Coronary artery (tissue), 2 donors: ENCODE measurements at places on chromosomes 12 and 14.

DNA sequence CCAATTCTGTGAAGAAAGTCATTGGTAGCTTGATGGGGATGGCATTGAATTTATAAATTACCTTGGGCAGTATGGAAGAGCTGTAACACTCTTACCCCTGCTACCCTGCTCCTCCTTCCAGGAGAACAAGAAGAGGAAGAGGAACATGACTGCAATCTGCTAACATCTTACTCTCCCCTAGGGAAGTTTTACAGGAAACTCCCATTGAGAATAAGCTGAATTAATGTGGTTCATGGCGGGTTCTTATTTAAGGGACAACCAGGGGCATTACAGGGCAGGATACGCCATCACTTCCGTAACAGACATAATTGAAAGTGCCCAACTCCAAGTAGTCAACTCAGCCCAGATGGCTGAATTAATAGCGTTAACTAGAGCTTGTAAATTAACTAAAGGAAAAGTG is 9.4 kb upstream of the PSMC1 start:
- DNase-seq: no peak

DNA sequence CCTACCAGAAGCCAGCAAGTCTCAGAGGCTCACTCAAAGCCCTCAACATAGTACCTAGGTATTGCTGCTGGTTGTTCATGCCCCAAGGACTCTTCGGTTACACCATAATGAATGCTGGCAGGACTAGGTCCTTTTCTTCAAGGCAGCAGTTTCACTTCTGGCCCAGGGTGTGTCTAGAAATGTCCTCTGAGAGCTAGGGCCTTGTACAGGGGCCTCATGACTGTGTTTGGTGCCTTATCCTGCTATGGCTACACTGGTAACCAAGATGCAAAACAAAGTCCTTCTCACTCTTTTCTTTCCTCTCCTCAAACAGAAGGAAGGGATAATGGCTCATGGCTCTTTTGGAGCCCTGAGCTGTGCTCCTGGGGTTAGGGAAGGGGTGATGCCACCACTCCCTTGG is 15.2 kb upstream of the PTPRO start:
- no peak for DNase-seq

DNA sequence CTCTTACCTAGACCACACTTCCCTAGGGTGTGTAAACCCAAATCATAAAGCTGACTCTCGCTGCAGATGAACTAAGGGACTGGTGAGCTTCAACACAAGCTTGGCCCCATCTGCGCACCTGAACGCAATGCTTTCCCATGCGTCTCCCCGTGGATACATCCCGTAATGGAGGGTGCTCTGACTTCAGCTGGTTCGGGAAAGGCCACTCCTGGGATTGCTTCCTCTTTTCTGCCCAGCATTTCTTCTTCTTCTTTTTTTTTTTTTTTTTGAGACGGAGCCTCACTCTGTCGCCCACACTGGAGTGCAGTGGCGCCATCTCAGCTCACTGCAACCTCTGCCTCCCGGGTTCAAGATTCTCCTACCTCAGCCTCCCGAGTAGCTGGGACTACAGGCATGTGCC is 27.7 kb upstream of the ETFBKMT start:
- DNase-seq: no peak

- DNase-seq: no peak
These were observed 114.4 kb upstream of the NTF3 start for GRCh38 chr12:5317556-5317955.

- DNase-seq: no peak
These were observed 124.5 kb downstream of the KSR2 start for GRCh38 chr12:117844114-117844830.

DNA sequence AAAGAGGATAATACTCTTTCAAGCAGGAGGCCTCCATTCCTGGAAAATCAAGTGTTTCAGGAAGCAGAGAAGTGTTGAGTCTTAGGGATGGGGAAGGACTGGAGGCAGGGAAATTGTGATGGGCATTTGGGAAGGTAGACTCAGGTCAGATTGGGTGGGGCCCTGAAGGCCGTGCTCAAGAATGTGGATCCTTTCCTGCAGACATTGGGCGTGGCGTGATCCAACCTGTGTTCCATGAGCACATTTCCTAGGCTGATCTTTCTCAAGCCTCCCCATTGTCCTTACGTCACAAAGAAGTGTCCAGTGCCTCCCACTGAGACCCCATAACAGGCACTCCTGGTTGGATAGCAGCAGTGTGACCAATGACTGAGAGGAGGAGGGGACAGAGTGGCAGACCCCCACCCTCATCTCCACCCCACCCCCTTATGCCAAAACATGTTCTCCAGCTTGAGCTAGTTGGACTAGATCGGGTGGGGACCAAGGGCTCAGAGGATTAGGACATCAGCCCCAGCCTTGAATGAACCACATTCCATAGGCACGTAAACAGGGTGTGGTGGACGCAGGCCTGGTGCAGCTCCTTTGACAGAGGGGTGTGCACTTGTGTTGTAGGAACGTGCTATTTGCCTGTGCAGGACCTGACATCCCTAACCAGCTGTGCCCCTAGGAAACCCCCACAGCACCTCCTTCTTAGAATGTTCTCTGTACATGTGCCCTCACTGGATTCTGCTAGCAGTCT is 76.8 kb downstream of the TTC9 start:
- DNase-seq: no peak

- DNase-seq: no peak
These were observed 2.3 kb downstream of the CDKN1B start for GRCh38 chr12:12719496-12719895.

- no peak for DNase-seq
These were observed 159.2 kb downstream of the TGFB3 start for GRCh38 chr14:75822522-75823141.

- DNase-seq: no peak
These were observed 199.5 kb upstream of the SFSWAP start for GRCh38 chr12:131511391-131511802.

GRCh38 chr12:62860501-62861411 is 74.2 kb downstream of the PPM1H start:
- no peak for DNase-seq

DNA sequence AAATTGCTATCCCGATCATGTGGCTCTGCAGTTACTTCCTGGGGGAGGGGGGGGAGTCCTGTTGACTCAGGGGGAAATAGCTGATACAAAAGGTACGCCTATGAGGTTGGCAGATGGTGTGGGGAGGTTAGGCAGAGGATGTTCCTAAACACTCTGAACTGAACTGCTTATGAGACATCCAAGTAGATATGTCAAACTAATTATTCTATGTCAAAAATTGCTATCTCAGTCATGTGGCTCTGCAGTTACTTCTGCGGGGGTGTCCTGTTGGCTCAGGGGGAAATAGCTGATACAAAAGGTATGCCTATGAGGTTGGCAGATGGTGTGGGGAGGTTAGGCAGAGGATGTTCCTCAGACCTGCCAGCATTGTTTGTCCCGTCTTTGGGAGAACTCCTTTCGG is 5.1 kb upstream of the VCPKMT start:
- DNase-seq: no peak

GRCh38 chr12:129886541-129886940 is 17.3 kb downstream of the TMEM132D start:
- no peak for DNase-seq

DNA sequence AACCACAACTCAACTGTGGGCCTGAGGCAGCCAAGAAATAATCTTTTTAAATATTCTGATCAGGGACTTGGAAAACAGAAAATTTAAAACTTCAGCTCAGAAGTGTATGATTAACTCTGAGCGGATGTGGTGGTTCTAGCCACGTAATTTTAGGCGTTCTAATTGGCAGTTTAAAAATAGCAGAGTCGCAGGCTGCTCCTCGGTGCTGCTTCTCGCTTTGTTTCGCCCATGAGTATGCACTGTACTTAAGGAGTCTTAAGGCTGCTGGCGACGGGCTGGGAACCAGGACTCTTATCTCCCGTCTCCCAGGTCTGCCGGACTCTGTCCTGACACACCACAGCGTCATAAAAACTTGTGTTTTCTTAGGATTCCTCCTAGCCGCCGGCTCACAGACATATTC is 113.4 kb upstream of the PELI2 start:
- no peak for DNase-seq

- DNase-seq: no peak
These were observed 13.6 kb upstream of the PLEK2 start for GRCh38 chr14:67425608-67426007.

DNA sequence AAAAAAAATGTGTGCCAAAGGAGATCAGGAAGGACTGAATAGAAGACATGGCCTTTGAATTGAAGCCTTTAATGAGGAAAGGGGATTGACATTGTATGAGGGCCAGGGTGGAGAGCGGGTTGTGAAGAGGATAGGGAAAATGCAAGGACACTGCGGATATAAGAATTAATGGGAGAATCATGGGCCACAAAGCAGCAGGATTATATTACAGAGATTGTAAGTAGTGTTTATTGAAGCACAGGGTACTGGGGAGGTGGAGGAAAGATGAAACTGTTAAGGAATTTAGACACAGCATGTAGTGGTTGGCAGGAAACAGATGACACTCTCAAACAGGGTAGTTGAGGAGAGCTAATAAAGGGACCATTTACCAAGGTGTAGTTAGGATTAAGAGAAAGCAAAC is 16.4 kb upstream of the POC1B start:
- DNase-seq: no peak

GRCh38 chr12:5620896-5621295 is 189.0 kb downstream of the NTF3 start:
- no peak for DNase-seq

- no peak for DNase-seq
These were observed 46.2 kb upstream of the BEGAIN start for GRCh38 chr14:100633406-100633805.

DNA sequence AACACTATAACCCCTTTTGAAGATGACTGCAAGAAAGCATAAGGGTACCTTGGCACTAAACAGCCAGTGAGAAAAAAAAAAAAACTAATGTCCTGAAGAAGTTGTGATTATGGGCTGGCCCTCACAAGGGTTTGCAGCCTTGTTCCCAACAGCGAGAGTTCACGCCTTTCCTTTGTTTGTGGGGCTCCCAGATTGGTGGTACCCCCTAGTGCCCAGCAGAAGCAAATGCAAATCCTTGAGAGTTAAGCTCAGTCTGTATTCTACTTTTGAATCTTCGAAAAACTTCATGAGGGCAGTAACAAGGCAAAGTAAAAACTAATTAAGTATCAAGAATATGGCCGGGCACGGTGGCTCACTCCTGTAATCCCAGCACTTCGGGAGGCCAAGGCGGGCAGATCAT is 238.9 kb upstream of the LMO3 start:
- no peak for DNase-seq

DNA sequence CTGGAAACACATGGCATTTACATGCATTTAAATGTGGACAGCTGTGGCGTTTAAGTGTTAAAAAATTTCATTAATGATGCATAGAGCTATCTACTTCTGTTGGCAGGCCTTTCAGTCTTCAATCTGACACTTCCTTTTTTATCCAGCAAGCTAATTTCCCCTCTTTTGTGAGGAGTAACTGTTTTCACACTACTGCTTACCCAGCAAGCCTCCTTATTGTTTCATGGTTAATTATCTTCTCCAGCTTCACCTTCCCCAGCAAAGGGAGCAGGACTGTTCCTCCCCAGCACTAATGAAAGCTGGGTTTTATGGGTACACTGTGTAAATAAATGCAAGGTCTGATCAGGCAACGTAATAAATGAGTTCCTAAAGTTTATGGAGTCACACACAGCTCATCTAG is 129.4 kb upstream of the NPAS3 start:
- DNase-seq: no peak

GRCh38 chr14:99700379-99700778 is 16.3 kb downstream of the CYP46A1 start:
- no peak for DNase-seq

GRCh38 chr12:44833561-44833960 is 42.6 kb downstream of the NELL2 start:
- no peak for DNase-seq

GRCh38 chr12:130956009-130956408 is 2.3 kb downstream of the ADGRD1 start:
- no peak for DNase-seq

- DNase-seq: no peak
These were observed 798 bp upstream of the RASAL1 start for GRCh38 chr12:113136128-113136989.

DNA sequence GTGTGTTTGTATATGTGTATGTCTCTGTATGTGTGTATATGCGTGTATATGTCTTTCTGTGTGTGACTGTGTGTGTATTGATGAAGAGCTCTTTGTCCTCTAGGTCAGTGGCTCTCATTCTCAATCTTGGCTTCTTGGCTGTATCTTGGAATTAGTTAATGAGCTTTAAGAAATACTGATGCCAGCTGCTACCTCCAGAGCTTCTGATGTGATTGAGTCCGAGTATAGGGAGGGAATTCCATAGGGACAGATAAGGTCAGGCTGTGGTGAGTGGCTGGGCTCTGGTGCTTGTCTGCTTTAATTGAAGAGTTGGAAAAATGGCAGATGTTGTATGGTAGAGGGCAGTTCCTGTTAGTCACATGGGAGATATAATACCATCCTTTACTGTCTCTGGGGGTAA is 140.1 kb downstream of the C12orf75 start:
- DNase-seq: no peak

DNA sequence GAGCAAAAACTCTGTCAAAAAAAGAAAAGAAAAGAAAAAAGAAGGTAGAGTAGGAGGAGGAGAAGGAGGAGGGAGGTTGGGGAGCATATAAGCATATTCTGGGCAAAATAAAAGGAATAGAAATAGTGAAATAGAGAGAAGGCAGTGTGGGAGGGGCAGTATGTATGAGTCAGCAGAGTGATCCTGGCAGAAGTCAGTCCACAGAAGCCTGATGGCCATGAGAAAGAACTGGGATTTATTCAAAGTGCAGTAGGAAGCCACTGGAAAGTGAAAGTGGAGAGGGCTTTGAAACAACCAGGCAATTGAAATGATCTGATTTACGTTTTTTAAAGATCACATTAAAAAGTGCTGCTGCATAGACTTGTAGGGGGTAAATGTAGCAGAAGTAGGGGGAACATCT is 368.6 kb upstream of the USP15 start:
- no peak for DNase-seq

- no peak for DNase-seq
These were observed 105.2 kb downstream of the RBM19 start for GRCh38 chr12:113860950-113861349.

DNA sequence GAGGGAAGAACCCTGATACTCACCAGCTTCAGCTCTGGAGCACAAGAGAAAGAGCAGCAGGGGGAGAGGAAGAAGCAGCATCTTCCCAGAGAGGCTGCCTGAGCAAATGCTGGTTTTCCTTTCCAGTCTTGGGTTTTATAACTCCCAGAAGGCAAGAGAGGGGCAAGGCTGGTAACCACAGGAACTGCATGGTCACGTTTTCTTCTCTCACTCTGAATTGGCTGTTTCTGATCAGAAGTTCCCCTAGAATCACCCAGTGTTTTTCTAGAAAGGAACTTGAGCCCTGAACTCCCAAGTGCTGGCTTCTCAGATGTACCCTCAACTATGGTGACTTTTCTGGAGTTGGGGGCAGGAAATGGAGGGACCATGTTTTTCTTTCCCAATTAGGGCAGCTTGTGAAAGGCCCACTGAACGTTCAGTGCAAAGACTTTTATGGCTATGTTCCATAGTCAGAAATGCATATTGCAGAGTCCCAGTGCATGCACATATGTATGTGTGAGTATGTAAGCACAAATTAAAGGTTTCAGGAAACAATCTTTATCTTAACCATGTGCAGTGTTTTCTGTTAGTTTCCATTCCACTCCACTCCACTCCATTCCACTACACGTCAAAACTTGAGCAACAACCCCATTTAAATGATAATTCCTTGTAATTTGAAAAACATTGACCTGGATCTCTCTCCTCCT is at the start of gene CMA1:
CMA1 (minus strand) TSS at position 111 of the 686 bp plus-strand sequence; CDS start at position 81, 30 bp downstream.
- DNase-seq: no peak
